Amniotic epithelial cell (primary cell): ENCODE measurements at places on chromosomes 7 and 10.

GRCh38 chr10:78852466-78853240 is 216.1 kb upstream of the ZMIZ1 start:
- DNase-seq = peak; percentile 30

GRCh38 chr7:27344471-27344870 is 101.9 kb downstream of the EVX1 start:
- no peak for DNase-seq

- DNase-seq = no peak
These were observed 113.0 kb downstream of the ABLIM1 start for GRCh38 chr10:114545071-114545470.

DNA sequence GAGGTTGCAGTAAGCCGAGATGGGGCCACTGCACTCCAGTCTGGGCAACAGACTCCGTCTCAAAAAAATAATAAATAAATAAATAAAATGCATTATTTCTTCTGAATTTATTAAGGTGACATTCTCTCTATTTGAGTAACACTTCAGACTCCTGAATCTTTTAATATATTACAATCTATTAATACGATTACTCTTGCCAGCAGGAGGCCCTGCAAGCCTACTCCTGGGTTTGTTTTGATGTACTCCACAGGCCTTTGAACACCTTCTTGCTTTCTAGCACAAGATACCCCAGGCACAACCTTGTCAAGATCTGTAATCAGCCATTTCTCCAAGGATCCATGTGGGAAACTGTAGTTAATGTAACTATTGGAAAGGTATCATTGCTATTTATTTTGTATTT is 63.5 kb downstream of the COBL start:
- DNase-seq = no peak

DNA sequence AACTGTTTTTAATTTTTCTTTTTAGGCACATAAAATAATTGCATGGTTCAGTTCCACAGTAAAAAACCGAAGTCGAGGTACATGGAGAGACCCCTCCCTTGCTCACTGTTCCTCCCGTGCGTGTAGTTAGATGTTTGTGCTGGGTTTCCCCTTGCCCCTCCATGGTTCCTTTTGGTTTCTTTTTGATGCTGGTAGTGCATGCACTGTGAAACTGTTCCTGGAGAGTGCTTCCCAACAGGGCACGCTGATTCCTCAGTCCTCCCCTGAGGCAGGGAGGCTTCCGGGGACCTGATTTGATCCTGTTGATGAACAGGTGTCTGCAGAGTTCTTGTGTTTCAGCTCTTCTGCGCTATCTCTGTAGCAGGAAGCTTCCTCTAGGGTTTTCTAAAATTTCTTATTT is 69.5 kb downstream of the ADCY1 start:
- DNase-seq = no peak

DNA sequence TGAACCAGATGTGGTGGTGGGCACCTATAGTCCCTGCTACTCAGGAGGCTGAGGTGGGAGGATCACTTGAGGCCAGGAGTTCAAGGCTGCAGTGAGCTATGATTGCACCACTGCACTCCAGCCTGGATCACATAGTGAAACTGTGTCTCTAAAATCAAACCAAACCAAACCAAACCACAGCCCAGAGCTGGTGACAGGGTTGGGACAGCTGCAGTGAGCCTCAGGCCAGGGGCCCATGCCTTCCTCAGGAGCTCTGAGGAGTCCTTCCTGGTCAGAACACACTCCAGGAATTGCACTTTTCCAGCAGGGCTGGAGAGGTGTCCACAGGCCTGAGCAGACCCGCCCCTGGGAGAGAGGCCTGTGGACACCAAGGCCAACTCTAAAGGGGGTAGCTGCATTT is 32.5 kb upstream of the OCM2 start:
- no peak for DNase-seq

GRCh38 chr10:82377608-82378007 is 502.6 kb downstream of the NRG3 start:
- peak; percentile 61 for DNase-seq
